Neural cell (in vitro differentiated cells): ENCODE measurements at places on chromosomes 4 and X. TPM values are rescaled to one million over a fixed set of nuclear protein-coding genes. Genes with fewer than 3 reads are reported as not detected.

Gene CENPU
- polyA plus RNA-seq, result 9.3 and 13.0 TPM in 2 replicates

Gene HMGB3
- 234 and 249 TPM in 2 replicates for polyA plus RNA-seq

Gene PITX2
- not detected in 2 replicates for polyA plus RNA-seq

Gene INTS6L
- 44.8 and 57.1 TPM in 2 replicates for polyA plus RNA-seq

Gene NXF2
- polyA plus RNA-seq, result not detected in 2 replicates

Gene GPAT3
- not detected in 2 replicates for polyA plus RNA-seq

Gene CHRDL1
- polyA plus RNA-seq, result 2.0 and 3.3 TPM in 2 replicates

Gene MAGEB10
- not detected in 2 replicates for polyA plus RNA-seq

Gene PNCK
- 9.5 and 15.0 TPM in 2 replicates for polyA plus RNA-seq

Gene CDS1
- polyA plus RNA-seq, result 5.2 and 6.1 TPM in 2 replicates

Gene FSTL5
- polyA plus RNA-seq, result 6.5 and 6.8 TPM in 2 replicates

Gene SPANXN2
- polyA plus RNA-seq, result not detected in 2 replicates

Gene ABLIM2
- 14.9 and 103 TPM in 2 replicates for polyA plus RNA-seq

Gene PARM1
- 1.3 TPM in 2 replicates for polyA plus RNA-seq

Gene SHISA3
- polyA plus RNA-seq, result not detected in 2 replicates

Gene SMIM43
- polyA plus RNA-seq, result 0.17 TPM in 1 of 2 replicates, not detected in the other

Gene TCEAL5
- polyA plus RNA-seq, result 2.2 and 2.4 TPM in 2 replicates

Gene EIF2S3
- 93.9 and 95.9 TPM in 2 replicates for polyA plus RNA-seq

Gene ARR3
- not detected in 2 replicates for polyA plus RNA-seq

Gene USP51
- 1.4 TPM in 2 replicates for polyA plus RNA-seq

Gene TLR10
- polyA plus RNA-seq, result 0.10 and 0.14 TPM in 2 replicates
